Sigmoid colon (tissue), 7 donors: ENCODE measurements at places on chromosomes 2 and 18. TPM values are rescaled to one million over a fixed set of nuclear protein-coding genes. Genes with fewer than 3 reads are reported as not detected.
A peak's percentile ranks its signal among the peaks of the same experiment; 100 is the strongest.

DNA sequence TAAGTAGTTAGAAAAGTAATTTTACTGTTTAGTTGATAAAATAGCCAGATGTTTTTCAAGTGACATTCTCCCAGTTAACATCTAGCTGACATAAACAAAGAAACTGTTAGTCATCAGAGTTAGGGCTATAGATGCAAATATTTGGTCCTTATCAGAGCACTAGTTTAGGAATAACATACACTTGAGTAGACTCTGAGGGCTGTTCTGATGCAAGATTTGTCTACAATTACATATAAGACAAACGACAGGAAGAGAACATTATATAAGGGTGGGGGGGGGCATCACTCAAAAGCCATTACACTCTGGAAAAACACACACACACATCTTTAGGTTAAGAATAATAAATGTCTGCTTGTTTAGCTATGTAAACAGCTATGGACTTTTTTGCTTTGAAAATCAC is 554.4 kb upstream of the LRRTM1 start:
- DNase-seq, result no peak

LYPD6 gene
- polyA plus RNA-seq, result 1.0 TPM

LYPD6B gene
- polyA plus RNA-seq, result 1.8 TPM

DNA sequence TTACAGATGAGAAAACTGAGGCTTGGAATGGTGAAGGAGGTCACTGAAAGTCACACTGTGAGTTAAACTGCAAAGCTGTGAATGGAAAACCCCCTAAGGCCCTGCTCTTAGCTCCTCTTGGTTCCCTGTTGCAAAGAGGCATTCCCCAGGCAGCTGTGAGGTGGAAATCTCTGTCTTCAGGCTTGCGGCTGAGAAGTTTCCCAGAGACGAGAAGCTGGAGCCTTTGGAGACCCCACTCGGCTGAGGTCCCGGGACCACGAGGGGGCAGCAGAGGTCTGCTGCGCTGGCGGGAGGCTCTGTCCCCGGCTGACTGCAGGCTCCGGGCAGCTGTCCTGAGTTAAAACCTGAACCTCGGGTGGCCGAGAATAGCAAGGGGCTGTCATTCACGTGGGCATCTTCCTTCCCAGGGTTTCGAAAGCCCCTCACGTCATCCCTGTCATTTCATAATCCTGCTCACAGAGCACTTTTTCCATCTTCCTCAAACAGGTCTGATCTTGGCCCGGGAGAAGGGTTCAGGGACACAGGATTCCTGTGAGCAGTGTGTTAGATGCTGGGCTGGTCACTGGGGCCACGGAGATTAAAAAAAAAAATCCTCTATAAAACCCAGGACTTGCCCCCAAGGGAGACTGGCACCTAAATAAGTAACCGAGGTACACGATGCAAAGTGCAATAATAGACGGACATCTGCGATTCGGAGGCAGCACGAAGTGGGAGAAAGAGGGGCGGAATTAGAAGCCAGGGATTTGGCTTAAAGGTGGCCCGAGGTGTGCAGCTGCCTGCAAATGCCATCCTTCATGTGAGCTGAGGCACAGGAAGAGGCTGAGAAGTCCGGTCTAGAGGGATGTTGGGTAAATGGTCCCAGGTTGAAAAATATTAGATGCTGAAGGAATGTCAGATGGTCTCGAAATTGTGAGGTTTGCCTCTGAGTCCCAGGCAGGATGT is 24.6 kb upstream of the ATOH8 start:
- DNase-seq, result peak; percentile 94

GRCh38 chr18:41391616-41392595 is 563.1 kb upstream of the PIK3C3 start:
- no peak for DNase-seq

DNA sequence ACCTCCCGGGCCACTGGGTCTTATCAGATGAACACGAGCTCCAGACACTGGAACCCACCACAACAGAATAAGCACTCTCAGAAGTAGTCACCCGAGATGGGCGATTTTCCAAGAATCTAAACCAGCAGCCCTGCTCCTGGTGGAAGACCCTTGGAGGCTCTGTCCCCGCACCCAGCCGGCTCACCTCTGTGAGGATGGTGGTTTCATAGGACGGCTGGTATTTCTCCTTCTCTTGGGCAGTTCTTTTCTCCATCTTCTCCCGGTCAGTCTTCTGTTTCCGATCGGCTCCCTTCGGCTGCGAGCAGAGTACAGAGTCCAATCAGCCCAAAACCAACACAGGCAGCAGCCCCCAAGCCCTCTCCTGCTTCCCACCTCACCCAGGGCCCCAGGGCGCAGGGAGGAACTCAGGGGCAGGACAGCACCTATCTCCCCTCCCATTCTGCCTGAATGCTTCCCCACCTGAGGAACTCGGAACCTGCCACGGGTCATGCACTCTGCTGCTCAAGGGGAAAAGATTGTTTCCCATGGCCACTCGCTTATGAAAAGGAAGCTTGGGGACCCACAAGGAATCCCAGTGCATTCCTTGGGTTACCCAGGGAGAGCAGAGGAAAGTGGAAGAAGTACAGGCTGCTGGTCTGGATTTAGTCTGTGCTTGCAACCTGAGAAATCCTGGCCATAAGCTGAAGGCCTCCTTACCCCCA is 42.7 kb downstream of the TFCP2L1 start:
- no peak for DNase-seq

DNA sequence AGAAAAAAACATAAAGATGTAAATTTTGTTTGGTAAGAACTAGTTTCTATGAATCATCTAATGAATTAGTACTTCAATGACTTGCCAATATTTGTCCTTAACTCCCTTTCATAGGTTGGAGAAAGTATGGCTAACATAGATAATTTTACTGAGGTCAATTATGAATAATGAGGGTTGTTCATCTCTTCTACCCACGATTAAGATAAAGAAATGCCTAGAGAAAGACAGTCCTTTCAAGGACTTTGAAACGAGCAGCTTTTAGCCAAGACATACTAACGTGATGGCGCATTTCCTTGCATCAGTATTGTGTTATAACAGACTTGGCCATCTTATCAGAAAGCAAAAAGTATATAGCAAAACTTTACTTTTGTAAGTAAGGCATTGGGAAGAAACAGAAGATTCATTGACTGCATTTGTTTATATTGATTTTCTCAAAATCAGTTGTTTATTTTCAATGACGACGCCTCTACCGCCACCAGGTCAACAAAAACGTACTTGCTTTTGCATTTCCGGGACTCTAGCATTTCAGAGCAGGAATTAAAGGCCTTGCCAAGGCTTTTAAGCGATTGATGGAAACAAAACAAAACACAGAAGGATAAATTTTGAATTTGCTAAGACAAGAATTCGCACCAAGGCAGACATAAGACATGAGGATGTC is 961 bp downstream of the RBM43 start:
- DNase-seq, result no peak

DNA sequence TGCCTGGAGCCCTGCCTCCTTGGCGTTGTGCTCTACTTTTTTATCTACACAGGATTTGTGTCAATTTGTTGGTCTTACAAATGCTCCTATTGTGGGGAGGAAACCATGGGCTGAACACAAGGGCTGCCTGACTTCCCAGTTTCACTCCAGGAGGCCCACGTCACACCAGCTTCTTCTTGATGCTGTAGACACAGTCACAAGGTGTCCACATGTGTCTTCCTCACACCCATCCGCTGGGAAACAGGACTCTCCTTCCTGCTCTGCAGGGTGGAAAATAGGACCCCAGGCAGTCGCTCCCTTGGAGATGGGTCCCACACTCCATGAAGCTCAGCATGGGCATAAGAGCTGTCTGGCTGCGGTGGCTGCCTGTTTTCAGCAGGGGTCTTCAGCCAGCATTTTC is 468.2 kb downstream of the EPHA4 start:
- DNase-seq, result no peak

GRCh38 chr2:240149943-240150784 is 9.7 kb upstream of the OTOS start:
- no peak for DNase-seq
